ENCODE measurements at places on chromosomes 11 and 22.
A peak's percentile ranks its signal among the peaks of the same experiment; 100 is the strongest.

GRCh38 chr11:34614344-34615104, 6.4 kb upstream of the EHF start:
- DNase-seq = no peak

- no peak for DNase-seq
Measured at GRCh38 chr11:27812341-27812740, 112.1 kb upstream of the BDNF start.

DNA sequence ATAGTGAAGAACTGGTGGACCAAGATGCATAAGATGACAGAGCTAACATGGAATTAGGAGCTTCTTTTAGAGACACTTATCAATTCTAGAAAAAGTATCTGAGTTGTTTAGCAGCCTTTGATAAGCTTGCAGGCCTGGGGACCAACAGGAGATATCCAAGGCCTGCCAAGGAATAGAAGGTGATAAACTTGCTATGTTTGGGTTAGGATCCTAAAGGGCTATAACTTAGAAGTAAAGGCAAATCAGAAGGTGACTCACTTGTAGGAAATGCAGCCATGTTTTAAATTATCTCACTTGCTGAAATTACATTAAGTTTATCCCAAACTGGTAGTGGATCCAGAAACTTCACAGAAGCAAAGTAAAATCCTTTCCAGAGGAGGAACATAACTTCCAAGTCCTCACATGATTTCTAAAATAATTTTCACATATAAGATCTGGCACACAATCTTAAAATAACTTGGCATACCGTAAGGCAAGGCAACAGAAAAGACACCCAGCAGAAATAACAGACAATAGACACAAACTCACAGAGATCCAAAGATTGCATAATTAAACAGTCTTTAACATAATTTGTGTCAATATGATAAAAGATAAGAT, 69.6 kb upstream of the TEAD1 start:
- DNase-seq = no peak

GRCh38 chr11:12223771-12224536, 113.6 kb downstream of the MICAL2 start:
- no peak for DNase-seq

- no peak for DNase-seq
Measured at GRCh38 chr11:79506734-79507344, 66.0 kb upstream of the TENM4 start.

GRCh38 chr11:6483015-6483414, 1.7 kb downstream of the TIMM10B start:
- no peak for DNase-seq

GRCh38 chr11:6603287-6604080, at the start of the genes ILK and RRP8:
Gene ILK (plus strand): TSS chr11:6603774. CDS start chr11:6604272, 498 bp downstream.
Gene RRP8 (minus strand): TSS chr11:6603616. CDS start chr11:6603502, 114 bp downstream.
- peak; percentile 68 for DNase-seq

DNA sequence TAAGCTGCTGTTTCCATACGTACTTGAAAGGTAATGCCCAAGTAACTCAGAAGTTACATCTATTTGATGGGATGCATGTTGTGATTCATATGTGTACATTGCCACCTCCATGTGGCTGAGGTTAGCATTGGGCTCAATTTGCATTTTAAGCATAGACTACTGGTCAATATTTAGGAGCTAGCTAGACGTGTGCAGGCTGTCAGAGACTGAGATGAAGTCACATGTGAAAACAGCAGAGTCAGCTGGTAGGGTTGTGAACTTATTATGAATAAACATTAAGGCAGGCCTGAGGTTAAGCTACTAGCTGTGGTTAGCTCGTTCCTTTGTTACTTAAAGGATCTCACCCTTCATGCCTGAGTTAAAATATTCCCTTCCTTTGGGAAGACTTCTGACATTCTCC, 114.5 kb upstream of the MTNR1B start:
- DNase-seq = no peak

- peak; percentile 2 for DNase-seq
Measured at GRCh38 chr22:40857309-40857855, 434 bp downstream of the XPNPEP3 start.

- no peak for DNase-seq
Measured at GRCh38 chr22:20671409-20672081, 102.4 kb upstream of the SERPIND1 start.

GRCh38 chr11:119115484-119116234, 5.7 kb upstream of the HINFP start:
- DNase-seq = no peak

DNA sequence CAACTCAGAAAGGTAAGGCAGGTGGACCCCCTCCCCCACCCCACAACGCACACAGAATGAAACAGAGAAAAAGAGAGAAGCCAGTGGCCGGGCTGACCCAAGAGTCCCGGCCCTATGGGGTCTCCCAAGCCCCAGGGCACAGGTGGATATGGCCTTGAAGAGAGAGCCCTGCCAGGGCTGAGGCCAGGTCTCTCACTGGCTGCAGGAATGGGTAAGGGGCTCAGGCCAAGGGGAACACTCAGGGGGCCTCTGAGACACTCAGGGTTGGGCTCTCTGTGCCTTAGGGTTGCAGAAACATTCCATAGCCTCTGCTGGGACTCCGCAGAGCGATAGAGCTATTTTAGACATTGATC, 98.0 kb downstream of the PDE2A start:
- no peak for DNase-seq

DNA sequence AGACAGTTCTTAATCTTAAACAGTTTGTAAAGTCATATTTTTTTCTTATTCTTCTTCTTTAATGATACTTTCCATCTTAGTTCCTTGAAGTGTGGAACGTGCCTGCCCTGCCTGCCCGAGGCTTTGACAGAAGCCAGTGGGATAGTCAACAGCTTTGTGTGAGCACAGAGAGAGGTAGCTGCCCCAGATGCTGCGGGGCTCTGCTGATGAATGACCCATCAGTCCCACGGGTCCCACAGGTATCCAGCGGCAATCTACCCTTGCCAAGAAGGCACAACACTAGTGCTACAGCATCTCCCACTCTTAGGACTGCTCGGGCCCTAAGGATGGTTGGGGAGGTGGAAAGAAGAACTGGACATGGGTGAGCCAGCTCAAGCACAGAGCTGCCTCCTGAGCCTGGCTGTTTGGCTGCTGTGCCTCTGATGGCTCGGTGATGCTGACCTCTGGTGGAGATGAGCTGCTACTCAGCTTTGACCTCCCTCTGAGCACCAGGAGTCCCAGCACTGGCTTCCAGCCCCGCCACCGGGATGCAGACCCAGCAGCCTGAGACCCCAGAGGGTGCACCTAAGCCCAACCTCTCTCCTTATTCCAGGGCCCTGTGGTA, 11.8 kb upstream of the APLNR start:
- DNase-seq = no peak

- no peak for DNase-seq
Measured at GRCh38 chr11:133503236-133503635, 29.1 kb downstream of the OPCML start.

DNA sequence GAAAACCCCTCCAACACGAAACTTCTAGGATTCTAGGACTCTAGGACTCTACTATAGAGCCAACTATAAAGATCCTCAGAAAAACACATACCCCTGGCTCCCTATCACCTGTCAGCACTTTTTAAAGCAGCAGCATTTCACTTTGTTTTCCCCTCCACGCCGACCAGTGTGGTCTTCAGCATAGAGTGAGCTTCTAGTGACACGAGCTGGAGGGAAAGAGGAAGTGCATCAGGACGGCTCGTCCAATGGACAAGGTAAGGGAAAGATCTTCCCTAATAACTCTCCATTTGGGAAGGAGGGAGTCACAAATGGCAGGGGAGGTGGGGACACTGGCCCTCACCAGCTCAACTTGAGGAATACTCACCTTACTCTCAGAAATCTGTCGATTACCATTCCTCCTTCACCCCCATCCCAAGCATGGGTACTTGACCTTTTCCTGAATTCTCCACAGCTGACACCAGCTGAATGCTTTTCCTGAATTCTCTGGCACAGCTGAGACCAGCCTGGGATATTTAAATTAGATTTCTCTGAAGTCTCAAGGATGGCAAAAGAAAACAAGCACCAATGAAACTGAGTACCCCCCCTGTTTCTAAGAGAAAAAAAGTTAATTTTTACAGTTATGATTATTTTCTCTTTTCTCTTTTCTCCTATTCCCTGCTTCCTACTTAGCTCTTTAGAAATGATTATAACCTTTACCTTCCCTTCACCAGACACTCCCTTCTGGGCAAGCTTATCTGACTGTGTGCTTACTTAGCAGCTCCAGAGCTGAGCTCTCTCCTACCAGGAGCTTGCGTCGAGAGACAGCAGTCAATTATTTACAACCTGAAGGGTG, 33.3 kb upstream of the NNMT start:
- no peak for DNase-seq

DNA sequence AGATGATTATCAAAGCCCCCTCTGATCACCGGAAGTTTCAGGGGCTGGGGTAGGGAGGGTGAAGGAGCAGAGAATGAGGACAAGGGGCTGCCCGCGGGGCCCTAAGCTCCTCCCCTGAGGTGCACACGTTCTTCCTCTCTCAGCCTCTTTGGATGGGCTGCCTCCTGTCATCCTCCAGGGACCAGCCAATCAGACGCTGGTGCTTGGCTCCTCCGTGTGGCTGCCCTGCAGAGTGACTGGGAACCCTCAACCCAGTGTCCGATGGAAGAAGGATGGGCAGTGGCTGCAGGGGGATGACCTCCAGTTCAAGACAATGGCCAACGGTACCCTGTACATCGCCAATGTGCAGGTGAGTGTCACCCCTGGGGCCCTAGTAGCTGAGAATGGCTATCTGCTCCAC, 7.5 kb downstream of the ROBO3 start:
- no peak for DNase-seq

DNA sequence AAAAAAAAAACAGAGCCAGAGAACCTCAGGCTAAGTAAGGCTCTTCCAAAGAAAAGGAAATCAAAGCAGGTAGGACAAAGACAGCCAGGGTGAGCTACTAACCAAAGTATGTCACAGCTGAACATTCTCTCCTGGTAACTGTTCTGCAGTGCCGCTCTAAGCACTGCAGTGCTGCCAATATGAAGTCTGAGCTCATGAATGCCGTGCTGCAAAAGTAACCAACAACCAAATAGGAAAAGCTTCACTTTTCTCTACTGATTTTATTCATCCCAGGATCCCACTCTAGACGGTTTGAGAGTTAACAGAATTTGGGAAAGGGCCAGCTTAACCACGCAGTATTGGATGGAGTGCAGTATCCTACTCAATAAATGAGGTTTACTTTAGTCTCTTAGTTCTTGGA, 3.5 kb downstream of the SIK3 start:
- DNase-seq = no peak

- DNase-seq = no peak
Measured at GRCh38 chr11:27100534-27100933, 59.9 kb downstream of the BBOX1 start.

DNA sequence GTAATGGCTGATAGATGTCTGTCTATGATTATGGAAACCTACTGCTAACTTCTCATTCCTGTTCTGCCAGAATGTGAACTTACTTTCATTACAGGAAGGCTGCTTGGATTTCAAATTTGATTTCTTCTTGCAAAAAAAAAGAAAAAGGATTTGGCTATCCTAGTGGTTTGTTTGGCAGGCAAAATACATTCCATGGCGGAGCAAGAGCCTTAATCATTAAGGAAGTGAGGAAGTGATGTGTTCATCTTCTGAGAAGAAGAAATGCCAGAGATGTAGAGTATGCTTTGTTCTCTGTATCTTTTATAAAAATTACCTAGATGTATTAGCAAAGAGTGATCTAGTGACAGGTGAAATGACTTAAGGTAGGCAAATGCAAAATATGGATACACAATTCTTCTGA, 356.3 kb downstream of the SOX6 start:
- DNase-seq = no peak

GRCh38 chr11:14107050-14107430, 144.5 kb downstream of the SPON1 start:
- no peak for DNase-seq
